Lower lobe of right lung (tissue), 2 donors: ENCODE measurements at places on chromosomes 4 and X. TPM values are rescaled to one million over a fixed set of nuclear protein-coding genes. Genes with fewer than 3 reads are reported as not detected.

GRCh38 chr4:152308951-152309350 is 226.9 kb downstream of the FBXW7 start:
- H3K36me3 ChIP-seq, result no peaks in the 10 kb centered on the region
- DNase-seq, result no peak
- H3K27me3 ChIP-seq, result no peaks in the 10 kb centered on the region
- H3K4me3 ChIP-seq, result no peak overlapping the region
- H3K4me1 ChIP-seq, result no peaks in the 10 kb centered on the region

DNA sequence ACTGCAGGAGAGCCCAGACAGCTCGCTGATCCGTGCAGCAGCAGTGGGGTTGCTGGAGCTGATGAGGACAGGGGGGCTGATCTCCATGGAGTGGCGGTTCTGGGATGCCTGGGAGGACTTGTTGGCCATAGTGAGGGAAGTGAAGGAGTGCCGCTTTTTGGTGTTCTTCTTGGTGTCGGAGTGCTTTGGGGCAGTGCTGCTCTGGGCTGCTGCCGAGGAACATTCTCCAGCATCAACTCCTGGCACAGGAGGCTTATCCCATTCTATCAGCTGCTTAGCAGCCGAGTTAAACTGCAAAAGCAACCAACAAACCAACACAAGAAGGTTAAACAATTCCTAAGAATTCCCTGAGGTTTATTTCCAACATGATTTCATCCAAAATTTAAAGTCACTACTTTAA is 126.3 kb upstream of the CBR4 start:
- no peaks in the 10 kb centered on the region for H3K27me3 ChIP-seq
- H3K36me3 ChIP-seq, result peaks cover 21% of the 10 kb centered on the region
- H3K27ac ChIP-seq, result no peak overlapping the region
- H3K4me3 ChIP-seq, result no peak overlapping the region

DNA sequence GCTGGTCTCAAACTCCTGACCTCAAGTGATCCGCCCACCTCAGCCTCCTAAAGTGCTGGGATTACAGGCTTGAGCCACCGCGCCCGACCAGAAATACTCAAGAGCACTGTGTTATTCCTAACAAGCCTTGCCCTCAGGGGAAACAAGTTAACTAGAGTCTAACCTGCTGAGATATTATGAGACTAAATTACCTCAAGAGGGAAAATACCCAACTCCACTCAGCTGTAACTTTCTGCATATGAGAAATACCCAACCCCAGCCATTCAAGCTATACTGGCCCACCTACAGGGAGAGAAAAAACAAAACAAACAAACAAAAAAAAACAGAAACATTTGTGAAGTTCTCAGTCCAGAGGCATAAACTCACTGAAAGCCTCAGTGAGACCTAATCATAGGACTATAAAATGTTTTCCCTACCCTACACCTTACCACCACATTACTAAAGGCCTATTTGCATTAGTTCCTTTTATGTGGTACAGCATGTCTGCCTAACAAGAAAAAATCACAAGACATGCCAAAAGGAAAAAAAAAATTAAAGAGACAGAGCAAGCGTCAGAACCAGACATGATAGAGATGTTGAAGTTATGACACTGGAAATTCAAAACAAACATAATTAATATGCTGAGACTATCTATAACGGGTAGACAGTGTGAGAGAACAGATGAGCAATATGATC is 876.0 kb downstream of the FSTL5 start:
- H3K4me1 ChIP-seq, result no peaks in the 10 kb centered on the region
- no peak for DNase-seq
- no peak overlapping the region for H3K4me3 ChIP-seq
- no peaks in the 10 kb centered on the region for H3K27me3 ChIP-seq
- H3K27ac ChIP-seq, result no peak overlapping the region

Gene ATP2B3
- not detected for total RNA-seq

Gene SYNPO2
- 26.2 TPM for total RNA-seq

Gene P2RY10
- 1.2 TPM for total RNA-seq

Gene SPANXD
- total RNA-seq, result not detected

Gene PLK4
- 2.0 TPM for total RNA-seq

Gene APLN
- total RNA-seq, result 4.2 TPM
